ENCODE measurements at places on chromosomes 13 and 19. TPM values are rescaled to one million over a fixed set of nuclear protein-coding genes. Genes with fewer than 3 reads are reported as not detected.

DNA sequence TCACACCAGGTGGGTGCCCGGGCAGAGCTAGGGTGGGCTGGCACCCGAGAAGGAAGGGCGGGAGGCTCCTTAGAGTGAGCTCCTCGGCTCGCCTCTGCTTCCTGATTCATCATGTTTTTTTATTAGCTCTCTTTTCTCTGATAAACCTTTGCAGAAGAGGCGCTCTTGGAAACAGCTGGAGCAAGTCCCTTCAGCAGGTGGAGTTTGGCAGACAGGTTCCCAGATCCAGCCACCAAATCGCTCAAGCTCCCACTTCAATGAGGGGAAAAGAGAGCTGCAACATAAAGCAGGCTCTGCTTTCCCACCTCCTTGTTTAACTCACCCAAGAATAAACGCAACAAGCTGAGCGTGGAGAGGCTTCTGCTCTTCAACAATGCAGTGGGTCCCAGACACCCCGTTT lies 244.8 kb downstream of the TSHZ3 start:
- DNase-seq, result no peak

DNA sequence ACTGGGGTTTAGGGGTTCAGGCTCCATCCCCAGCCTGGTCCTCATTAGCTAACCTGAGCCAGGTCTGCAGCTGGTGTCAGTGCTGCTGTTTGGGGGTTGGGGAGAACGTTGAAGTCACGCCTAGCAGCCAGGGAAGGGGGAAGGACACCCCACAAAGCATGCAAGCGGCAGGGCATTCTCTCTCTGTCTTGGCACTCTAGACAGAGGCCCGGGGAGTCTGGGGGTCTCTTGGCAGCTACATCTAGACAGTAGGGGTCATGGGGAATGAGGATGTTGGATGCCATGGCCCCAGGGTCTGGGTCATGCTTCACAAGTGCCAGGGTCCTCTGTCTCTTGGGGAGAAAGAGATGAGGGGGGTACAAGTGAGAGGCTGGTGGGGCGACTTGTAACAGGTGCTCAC lies 2.6 kb downstream of the ERICH4 start:
- DNase-seq, result no peak

GRCh38 chr19:35403116-35403760 lies 32.4 kb downstream of the GPR42 start:
- no peak for DNase-seq

DNA sequence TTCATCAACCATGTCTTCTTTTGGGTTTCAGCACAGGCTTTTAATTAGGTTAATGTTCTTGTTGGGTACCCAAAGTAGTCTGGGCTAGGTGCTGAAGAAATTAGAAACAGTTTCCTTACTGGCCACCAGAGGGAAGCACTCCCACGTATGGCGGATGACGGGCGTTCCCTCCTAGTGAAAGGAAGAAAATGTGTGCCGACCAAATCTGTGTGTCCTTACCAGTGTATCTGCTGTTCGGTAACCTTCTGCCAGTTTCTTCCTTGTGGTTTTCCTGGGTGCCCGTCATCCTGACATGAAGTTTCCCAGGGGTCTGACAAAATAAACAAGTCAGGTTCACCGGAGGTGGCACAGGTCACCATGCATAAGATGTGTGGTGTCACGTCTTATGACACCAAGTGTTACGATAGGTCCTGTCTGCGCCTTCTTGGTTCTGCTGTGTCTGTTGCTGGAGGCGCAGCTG lies 6.0 kb upstream of the WDR88 start:
- no peak for DNase-seq

GRCh38 chr19:18603958-18604819 lies 2.4 kb downstream of the CRLF1 start:
- DNase-seq, result no peak

DNA sequence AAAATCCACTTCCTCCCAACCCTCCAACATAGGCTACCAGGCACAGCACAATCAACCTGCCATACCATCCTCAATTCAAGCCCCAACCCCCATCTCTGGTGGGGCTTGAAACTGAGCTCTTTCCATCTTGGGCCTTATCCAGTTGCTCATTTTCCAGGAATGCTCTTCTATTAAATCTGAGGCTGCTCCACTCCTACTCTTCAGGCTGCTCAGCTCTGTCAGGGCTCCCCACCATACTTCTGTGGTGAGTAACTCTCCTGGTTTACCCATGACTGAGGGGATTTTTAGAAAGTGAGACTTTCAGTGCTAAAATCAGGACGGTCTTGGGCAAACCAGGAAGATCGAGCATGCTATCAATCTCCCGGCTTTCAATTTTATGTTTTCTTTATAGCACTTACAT lies 512.8 kb downstream of the LMO7 start:
- DNase-seq, result no peak

DNA sequence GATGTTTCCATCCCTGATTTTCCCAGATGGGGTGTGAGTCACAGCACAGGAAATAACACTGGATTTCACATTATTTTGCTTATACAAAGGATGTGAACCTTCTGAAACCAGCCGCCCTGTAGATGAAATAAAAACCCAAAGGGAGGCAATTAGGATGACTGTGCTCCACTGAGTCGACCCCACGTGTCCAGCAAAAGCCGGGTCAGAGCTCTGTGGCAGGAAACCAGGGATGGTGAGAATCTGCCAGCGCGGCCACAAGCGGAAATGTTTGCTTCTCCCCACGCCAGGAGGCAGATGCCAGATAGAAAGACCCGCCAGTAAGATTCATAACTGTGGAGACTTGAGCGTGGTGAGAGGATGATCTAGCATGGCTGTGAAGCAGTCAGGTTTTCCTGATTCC lies 764.4 kb downstream of the LIG4 start:
- no peak for DNase-seq

GRCh38 chr13:95793781-95794180 lies 116.8 kb downstream of the DNAJC3 start:
- DNase-seq, result no peak

GRCh38 chr19:8666814-8667405 lies 31.7 kb downstream of the ACTL9 start:
- no peak for DNase-seq

- DNase-seq, result no peak
Observed at GRCh38 chr19:943551-944170, 17.8 kb downstream of the ARID3A start.

- DNase-seq, result no peak
Observed at GRCh38 chr19:56086671-56087430, 34.2 kb downstream of the ZNF787 start.

DNA sequence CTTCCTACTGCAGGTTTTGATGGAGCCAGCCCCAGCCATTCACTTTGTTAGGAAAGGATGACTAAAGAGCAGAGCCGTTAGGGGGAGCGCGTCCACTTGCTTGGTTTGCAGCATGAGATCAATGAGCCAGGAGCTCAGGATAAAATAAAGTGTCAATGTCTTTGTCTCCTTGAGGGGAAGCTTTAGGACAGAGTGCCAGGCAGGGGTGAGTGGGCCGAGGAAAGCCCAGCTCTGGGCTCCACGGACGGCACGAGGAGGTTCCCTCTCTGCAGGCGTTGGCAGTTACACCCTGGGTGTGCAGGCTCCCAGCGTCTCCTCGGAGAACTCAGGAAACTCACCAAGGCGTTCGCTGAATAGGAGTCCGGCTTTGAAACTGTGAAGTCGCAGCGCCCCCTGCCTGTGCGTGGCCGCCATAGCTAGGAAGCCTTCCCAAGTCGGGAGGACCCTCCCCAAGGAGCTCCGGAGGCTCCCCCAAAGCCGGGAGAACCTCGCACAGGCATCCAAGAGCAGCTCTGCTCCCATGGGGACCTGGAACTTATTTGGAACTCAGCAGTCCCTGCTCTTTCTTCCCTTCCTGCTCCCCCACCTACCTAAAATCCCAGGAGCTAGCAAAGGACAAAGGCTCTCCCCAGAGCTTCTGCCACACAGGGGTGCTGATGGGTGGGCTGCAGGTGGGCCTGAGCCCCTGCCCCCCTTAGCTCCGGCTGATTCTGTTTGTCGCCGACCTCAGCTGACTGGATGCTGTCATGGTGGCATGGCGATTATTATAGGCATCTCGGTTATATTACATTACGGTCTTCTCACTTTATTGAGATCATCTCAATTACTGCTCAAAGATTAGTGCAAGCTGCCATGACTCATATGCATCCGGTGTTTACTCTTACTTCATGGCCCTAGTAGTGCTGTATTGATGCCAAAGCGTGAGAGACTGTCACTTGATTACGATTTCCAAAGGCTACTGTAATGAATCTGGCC lies 34.4 kb downstream of the GSX1 start:
- DNase-seq, result peak; percentile 57

- no peak for DNase-seq
Observed at GRCh38 chr19:7428651-7429113, 60.2 kb downstream of the PEX11G start.

DNA sequence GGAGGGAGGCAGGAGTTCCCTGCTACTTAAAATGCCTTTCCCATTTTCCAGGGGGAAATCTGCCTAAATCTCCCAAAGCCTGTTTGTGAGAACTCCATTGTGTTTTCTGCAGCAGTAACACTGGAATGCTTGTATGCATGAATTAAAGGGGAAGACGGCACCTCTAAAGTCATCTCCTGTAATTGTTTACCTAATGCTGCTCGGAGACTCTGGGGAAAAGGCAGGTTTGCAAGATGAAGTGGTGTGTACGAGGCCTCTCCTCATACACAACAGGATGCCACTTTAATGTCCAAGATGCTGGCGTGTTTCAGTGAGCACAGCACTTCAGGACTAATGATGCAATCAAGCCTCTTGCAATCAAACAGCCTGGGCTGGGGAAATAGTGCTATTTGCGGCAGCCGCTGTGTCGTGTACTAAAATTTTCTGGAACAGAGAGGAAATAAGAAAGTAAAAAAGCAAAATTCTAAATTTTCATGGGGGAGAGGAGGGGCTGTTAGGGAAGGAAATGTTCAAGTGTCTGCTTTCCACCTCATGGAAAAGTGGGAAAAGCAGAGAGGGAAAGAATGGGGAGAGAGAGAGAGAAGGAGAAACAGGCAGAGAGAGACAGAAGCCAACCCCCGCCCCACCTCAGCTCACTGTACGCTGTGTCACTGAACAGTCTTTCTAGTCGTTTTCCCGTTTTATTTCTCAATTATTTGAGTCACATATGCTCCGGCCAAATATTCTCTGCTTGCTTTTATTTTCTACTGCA lies 32.9 kb downstream of the TSHZ3 start:
- DNase-seq, result no peak

DNA sequence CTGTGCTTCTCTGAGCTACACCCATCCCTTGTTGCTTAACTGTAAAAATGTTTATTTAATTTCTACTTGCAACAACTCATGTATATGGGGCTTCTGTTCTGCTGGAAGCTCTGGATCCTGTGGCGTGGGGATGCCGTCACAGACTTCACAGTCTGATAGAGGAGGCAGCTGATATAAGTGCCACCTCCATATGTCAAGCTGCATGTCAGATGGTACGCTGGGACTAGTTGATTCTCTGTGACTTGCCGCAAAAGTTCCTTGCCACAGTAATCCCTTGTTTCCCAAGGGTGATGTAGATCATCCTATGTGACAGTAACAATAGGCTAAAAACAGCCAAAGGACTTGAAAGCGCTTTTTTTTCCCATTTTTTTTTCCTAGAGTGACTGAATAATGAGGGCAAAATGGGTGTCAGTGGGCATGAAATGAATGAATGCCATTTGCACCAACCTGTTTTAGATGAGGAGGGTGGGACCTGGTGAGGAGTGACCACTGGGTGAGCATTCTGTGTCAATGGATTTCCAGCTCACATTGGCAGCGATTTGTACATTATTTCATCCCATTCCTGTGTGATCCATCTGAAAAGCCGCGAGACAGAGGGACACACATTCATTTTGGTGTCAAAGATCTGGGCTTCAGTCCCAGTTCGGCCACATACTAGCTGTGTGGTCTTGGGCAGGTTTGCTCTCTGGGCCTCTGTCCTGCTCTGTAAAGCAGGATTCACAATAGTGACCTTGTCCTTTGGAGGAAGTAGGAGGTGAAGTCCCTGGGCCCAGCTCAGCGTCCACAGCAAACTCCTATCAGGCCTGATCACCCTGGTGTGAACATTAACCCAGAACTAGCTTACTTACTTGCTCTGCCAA lies 88.9 kb upstream of the RNF113B start:
- no peak for DNase-seq

GRCh38 chr13:93172109-93172508 lies 54.5 kb upstream of the GPC6 start:
- no peak for DNase-seq

DNA sequence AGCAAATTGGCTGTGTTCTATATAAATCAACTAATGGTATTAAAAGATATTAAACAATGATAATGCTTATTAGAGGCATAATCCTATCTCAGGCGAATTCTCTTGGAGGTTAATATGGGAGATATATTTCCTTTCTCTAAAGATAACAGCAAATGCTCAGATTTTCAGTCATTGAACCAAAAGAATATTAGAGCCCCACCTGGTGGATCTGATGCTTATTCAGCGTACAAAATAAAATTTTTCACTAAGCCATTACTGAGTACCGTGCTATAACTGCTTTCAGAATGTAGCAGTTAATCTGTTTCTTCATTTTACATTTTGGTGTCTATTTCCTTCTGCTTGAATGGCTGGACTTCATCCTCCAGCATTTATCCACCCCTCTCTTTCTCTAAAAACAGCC lies 143.3 kb upstream of the IPO5 start:
- DNase-seq, result no peak

ZNF578 gene
- 2.0 TPM for polyA plus RNA-seq

RPS19 gene
- polyA plus RNA-seq, result 1,600 TPM

TEAD2 gene
- 54.8 TPM for polyA plus RNA-seq

OR7C1 gene
- 0.01 TPM for polyA plus RNA-seq

KLF5 gene
- 19.6 TPM for polyA plus RNA-seq

KLC3 gene
- polyA plus RNA-seq, result 0.05 TPM

PIBF1 gene
- 12.9 TPM for polyA plus RNA-seq

METTL21C gene
- not detected for polyA plus RNA-seq

ZNF835 gene
- polyA plus RNA-seq, result 4.1 TPM

KLHL1 gene
- not detected for polyA plus RNA-seq

DDX49 gene
- polyA plus RNA-seq, result 54.0 TPM

Data from urinary bladder (tissue), 4 donors.